ENCODE measurements at places on chromosomes 7 and 10. TPM values are rescaled to one million over a fixed set of nuclear protein-coding genes. Genes with fewer than 3 reads are reported as not detected.

Gene VAX1
- total RNA-seq, result not detected

Gene TMEM270
- not detected for total RNA-seq

Gene GNA12
- 114 TPM for total RNA-seq

Gene LOXL4
- not detected for total RNA-seq

Gene RPP30
- 41.7 TPM for total RNA-seq

Gene WNT8B
- not detected for total RNA-seq

Gene HECW1
- not detected for total RNA-seq

Gene HERPUD2
- total RNA-seq, result 54.6 TPM
